ENCODE measurements at places on chromosomes 11 and 22.

- no peak for DNase-seq
These were observed 59.2 kb downstream of the NFAM1 start for GRCh38 chr22:42372976-42373375.

DNA sequence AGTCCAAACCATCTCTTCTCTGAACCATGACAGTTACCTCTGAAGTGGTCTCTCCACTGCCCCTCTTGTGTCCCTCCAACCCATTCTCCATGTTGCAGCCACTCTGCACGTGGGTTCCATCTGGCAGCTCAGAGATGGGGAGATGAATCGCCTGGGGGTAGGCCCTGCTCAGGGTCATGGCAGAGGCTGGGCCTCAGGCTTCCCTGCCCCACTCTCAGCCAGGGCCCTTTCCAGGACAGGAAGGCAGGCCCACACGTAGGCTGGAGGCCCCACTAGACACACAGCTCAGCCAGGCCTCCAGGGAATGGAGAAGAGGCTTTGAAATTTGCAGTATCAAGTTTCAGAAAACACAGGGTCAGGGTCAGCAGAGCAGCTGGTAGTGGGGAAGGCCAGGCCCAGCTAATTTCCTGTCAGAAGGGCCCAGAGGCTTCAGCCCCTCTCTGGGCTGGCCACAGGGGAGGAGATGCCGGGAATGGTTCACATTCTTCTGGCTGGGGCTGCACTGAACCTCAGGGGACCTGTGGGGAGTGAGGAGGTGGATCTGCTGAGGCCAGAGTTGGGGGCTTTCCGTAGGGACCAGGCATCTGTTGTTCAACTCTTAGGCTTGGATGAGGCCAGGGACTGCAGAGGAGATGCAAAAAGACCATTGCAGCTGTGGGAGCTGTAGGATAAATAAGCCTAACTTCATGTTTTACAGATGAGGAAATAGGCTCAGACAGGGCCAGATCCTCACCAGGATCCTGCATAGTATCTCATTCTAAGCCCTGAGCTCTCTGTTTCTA lies 101.6 kb downstream of the SWAP70 start:
- DNase-seq: no peak

DNA sequence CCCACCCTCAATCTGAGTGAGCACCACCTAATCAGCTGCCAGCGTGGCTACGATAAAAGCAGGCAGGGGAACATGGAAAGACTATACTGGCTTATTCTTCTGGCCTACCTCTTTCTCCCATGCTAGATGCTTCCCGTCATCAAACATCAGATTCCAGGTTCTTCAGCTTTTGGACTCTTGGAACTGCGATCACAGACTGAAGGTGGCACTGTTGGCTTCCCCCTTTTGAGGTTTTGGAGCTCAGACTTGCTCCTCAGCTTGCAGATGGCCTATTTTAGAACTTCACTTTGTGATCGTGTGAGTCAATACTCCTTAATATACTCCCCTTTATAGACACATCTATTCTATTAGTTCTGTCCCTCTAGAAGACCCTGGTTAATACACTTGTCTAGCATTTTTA lies 543.7 kb upstream of the RAG2 start:
- DNase-seq: no peak

- no peak for DNase-seq
These were observed 86.5 kb upstream of the CLDN5 start for GRCh38 chr22:19610518-19611253.

DNA sequence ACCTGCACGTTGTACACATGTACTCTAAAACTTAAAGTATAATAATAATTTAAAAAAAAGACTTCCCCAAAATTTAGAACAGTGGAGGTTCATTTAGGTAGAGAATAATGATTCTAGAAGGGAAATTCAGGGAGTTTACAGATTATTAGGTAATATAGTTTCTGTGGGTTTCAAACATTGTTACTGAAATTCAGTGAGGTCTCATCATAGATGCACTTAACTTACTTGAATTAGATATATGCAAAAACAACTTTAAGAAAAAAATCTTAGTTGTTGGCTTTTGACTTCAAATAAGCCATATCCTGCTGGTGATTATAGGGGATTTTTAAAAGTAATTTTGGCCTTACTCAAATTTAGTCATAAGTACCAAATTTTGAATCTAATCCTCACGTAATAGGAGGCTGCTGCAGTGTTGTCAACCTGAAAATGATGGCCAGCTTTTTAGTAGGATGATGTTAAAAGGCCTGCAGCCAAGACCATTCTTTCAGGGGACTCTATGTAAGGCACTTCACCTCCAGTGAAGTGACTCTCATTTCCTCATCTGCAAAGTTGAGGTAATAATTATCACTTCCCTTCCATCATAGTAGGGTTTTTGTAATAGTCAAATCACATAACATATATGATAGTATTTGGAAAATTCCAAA lies 42.5 kb upstream of the KCNA4 start:
- no peak for DNase-seq

Data from esophagus squamous epithelium (tissue), 5 donors.